ENCODE measurements at places on chromosomes 12 and 14. TPM values are rescaled to one million over a fixed set of nuclear protein-coding genes. Genes with fewer than 3 reads are reported as not detected.

DCN gene
- total RNA-seq: 6.8 TPM

GCH1 gene
- 29.2 TPM for total RNA-seq

KRT75 gene
- total RNA-seq: not detected

HHIPL1 gene
- total RNA-seq: 0.23 TPM

PMCH gene
- not detected for total RNA-seq

CD9 gene
- 2.6 TPM for total RNA-seq

PALS1 gene
- 14.9 TPM for total RNA-seq

PTPN6 gene
- total RNA-seq: 196 TPM

KCNJ8 gene
- total RNA-seq: not detected

DPF3 gene
- total RNA-seq: 0.33 TPM

GDF3 gene
- not detected for total RNA-seq

FBLN5 gene
- total RNA-seq: 9.5 TPM

RPGRIP1 gene
- total RNA-seq: not detected

PARP11 gene
- 26.3 TPM for total RNA-seq

OAS1 gene
- 8.5 TPM for total RNA-seq
